ENCODE measurements at places on chromosomes 12 and 14.
A peak's percentile ranks its signal among the peaks of the same experiment; 100 is the strongest.

DNA sequence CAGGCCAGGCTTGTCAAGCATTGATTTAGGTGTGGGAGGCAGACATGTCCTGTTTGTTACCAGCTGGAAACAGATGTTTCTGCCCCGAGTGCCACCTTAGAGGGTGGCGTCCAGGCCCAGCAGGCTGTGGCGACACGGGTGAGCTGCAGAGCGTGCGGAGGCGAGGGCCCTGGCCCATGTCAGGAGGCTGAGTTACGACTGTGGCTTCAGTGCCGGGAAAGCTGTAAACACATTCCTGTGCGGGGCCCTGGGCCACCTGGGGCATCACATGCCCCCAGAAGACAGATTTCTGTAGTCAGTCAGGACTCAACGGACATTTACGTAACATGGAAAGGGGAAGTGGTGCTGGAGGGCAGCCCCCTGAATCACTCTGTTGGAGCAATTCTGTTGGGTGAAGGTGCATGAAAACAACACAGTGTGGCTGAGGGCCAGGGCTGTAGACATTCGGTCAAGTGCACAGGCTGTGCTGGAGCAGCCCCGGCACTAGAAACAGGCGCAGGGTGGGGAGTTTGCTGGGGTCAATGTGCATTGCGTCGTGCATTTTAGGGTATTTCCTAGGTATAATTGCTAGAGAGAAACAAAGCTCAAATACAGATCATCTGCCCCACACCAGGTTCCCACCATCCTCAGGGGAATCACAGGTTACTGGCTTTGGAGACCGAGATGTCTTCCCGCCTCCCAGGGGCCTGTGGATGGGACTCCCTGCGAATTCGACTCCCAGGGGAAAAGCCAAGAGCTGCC lies 291.8 kb downstream of the TMEM121 start:
- no peak for DNase-seq

- DNase-seq = no peak
Measured at GRCh38 chr12:76201316-76201715, 116.8 kb upstream of the NAP1L1 start.

- DNase-seq = no peak
Measured at GRCh38 chr12:64665514-64665913, 55.2 kb downstream of the RASSF3 start.

DNA sequence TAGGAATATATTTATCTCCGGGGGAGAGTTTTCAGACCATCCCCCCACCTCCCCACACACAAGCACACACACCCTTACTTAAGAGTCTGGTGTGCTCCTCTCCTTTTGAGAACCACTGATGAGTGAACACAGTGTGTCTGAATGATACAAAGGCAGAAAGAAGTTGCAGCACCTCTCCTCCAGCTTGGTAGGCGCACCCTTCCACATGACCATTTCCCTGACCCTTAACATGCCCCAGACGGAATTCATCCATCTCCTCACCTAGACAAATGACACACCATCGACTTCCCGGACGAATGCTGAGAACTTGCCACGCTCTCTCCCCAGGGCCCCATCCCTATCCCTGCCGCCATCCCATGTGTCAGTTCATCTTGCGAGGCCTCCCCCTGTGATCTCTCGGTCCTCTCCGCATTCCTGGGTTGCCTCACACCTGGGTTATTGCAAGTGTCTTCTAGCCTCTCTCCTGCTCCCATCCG lies 3.9 kb downstream of the TNFRSF1A start:
- no peak for DNase-seq

DNA sequence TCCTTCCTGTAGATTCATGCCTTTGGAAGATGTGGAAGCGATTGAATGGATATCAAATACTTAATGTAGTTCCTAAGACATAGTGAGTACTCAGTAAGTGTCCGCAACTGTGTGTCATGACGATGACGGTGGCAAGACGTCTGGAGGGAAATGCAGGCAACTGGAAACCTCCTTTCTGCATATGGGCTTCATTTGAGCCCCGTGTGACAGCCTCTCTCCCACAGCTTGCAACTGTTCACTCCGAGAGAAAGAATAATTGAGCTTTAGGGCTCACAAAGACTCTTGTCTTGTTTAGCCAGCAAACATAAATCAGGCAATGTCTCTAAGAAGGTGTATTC lies 6.9 kb downstream of the CFAP251 start:
- no peak for DNase-seq

GRCh38 chr12:72272091-72272661 lies at the start of gene TRHDE:
Gene TRHDE, plus strand, starts transcription at chr12:72272370. Its CDS starts 274 bp downstream, at chr12:72272644.
- peak; percentile 32 for DNase-seq

GRCh38 chr14:99596772-99597171 lies 7.2 kb downstream of the CCDC85C start:
- DNase-seq = no peak

GRCh38 chr14:89331398-89331797 lies 85.6 kb downstream of the FOXN3 start:
- no peak for DNase-seq

DNA sequence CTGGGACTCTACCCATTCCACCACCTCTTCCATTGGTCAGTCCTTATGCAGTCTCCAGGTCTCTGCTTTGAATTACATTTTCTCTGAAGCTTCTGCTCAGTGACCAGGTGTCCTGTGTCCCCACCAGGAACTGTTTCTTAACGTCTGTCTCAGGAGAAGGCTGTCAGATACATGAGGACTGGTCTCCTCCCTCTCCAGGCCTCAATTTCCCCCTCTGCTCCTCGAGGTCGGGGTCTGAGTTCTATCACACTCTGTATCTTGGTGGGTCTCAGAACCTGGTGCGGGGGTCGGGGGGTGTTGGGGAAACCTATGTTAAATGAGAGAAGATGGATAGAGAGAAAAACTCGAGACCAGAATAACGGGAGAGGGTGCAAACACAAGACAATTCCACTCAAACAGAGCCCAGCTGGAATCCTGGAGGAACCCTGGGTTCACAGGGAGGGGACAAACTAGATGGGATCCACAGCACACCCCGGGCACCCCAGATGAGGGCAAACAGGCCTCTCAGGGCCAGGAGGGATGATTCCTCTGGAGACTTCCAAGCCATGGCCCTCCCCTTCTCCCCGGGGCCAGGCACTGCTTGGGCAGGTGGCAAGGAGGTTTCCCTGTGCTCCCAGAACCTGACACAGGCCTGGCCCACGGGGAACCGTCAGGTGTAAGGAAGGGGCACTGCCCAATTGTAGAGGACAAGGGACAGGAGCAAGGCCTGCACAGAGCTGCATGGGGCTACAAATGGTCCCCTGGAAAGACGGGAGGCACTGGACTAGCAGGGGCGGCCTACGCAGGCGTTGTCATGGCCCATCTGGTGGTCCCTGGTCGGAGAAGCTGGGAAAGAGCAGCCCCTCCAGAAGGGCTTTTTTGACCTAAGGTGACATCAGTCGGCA lies 313.2 kb upstream of the DIO3 start:
- DNase-seq = no peak

DNA sequence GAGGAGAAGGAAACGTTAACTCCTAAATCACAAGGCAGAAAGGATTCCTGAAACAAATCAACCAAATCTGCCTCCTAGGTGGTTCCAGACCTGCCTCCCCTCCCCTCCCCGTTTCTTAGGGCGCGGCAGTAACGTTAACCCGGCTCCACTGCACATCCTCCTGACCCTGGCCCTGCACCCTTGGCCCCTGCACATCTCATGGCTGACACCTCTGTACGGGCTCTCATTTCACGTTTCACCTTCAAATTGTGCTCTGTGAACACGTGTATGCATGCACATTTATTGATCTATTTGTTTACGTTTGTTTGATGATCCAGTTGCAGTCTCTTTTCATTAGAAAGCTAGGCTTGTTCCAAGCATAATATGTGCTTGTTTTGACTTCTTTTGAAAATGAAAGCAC lies 358.1 kb downstream of the ADGRD1 start:
- DNase-seq = no peak

- peak; percentile 31 for DNase-seq
Measured at GRCh38 chr14:47539031-47539461, 136.4 kb downstream of the MDGA2 start.

GRCh38 chr12:128652136-128652751 lies 171.5 kb downstream of the SLC15A4 start:
- no peak for DNase-seq

GRCh38 chr14:97602438-97603117 lies 805.4 kb downstream of the VRK1 start:
- no peak for DNase-seq

DNA sequence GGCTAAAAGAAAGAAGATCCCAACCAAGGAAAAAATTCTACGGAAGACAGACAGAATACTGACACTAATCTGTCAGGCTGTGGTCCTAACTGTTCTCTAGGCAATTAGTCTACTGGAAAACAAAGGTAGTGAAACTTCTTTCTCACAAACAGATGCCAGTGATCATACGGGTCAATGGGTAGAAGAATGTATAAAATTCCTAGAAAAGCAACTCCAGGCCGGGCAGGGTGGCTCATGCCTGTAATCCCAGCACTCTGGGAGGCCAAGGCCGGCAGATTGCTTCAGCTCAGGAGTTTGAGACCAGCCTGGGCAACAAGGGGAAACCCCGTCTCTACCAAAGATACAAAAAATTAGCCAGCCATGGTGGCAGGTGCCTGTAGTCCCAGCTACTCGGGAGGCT lies 64.8 kb downstream of the HECTD4 start:
- no peak for DNase-seq

GRCh38 chr14:104817930-104818713 lies 17.2 kb downstream of the ZBTB42 start:
- no peak for DNase-seq

- no peak for DNase-seq
Measured at GRCh38 chr14:105013150-105013785, 7.6 kb downstream of the CDCA4 start.

DNA sequence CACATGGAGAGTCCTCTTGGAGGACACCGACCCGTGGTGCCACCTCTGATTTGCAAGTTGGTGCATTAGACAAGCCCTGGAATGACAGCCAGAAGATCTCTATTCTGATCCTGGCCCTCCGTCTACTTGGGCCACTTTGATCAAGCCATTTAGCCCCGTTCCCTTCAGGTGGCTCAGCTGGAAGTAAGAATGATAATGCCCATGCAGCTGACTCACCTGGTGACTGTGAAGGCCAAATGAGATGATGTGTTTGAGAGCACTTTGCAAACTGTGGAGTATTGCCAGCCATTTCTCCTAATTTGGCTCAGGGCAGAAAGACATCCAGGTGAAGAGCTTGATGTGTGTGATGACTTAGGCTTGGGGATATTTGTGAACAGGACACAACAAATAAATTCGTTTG lies 165.9 kb downstream of the ETV6 start:
- no peak for DNase-seq

DNA sequence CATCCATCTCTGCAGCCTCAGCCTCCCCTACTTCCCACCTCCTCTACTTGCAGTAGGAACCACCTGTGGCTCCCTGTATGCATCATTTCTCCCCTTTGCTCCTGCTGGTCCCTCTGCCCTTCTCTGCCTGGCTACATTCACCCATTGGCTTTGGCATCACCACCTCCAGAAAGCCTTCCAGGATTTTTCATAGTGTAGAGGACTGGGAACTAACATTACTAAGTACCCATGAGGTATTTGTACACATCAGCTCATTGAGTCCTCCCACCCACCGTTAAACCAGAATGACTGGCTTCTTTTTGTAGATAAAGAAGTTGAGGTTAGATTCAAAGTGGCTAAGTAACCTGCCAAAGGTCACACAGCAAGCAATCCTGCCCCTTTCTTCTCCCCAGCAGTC lies 17.1 kb downstream of the SYNE3 start:
- DNase-seq = no peak

DNA sequence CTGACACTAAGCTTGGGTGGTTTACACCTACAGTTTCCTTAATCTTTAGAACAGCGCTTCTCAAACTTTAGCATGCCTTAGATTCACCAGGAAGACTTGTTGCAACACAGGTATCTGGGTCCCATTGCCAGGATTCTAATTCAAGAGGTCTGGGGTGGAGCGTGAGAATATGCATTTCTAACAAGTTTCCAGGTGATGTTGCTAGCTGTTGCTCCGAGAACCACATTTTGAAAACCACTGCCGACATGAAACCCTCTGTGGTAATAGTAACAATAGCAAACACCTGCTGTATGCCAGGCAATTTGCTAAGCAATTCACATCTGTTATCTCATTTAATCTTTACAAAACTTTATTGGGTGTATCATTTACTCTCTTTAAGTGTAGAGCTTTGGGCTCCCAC lies 58.6 kb downstream of the TRHDE start:
- no peak for DNase-seq

- no peak for DNase-seq
Measured at GRCh38 chr12:1421091-1421846, 173.1 kb downstream of the FBXL14 start.

DNA sequence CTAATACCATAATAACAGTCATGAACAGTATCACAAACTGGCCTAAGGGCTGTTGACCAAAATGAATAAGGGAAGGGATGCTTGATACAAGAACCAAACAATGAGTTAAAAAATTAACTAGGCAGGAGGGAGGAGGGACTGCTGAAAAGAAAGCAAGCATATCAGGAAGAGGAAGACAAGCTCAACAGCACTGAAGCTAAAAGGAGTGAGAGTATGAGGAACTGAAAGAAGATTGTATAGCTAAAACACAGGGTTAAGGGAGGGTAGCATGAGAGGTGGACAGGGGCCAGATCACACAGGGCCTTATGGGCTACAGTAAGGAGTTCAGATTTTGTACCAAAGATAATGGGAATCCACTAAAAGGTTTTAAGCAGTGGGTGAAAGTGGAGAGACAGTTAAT lies 34.1 kb downstream of the ITGA7 start:
- no peak for DNase-seq

DNA sequence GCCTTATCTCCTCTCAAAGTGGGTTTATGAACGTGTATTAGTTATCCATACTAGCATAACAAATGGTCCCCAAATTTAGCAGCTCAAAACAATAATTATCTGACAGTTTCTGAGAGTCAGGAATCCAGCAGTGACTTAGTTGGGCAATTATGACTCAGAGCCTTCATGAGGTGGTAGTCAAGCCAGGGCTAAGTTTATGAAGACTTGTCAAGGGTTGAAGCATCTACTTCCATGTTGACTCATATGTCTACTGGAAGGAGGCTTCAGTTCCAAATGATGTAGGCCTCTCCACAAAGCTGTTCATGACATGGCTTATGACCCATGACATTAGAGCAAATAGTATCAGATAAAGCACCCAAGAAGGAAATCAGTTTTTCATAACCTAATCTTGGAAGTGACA lies 73.2 kb downstream of the IPO8 start:
- no peak for DNase-seq

- DNase-seq = no peak
Measured at GRCh38 chr12:84636801-84637290, 275.8 kb downstream of the SLC6A15 start.

- no peak for DNase-seq
Measured at GRCh38 chr14:67722293-67722692, 20.6 kb downstream of the RDH12 start.

GRCh38 chr12:10982244-10982643 lies 4.5 kb downstream of the TAS2R50 start:
- DNase-seq = no peak

GRCh38 chr12:12819752-12820311 lies 6.7 kb downstream of the DDX47 start:
- no peak for DNase-seq
